SW 1271 (cell line): ENCODE measurements at places on chromosomes 7 and 10.

GRCh38 chr10:121157998-121158397 is 306.8 kb downstream of the WDR11 start:
- no peak for DNase-seq

GRCh38 chr7:27872356-27873275 is 132.7 kb downstream of the TAX1BP1 start:
- DNase-seq, result no peak

- DNase-seq, result no peak
Observed at GRCh38 chr7:108157606-108158335, 27.6 kb upstream of the LAMB4 start.

DNA sequence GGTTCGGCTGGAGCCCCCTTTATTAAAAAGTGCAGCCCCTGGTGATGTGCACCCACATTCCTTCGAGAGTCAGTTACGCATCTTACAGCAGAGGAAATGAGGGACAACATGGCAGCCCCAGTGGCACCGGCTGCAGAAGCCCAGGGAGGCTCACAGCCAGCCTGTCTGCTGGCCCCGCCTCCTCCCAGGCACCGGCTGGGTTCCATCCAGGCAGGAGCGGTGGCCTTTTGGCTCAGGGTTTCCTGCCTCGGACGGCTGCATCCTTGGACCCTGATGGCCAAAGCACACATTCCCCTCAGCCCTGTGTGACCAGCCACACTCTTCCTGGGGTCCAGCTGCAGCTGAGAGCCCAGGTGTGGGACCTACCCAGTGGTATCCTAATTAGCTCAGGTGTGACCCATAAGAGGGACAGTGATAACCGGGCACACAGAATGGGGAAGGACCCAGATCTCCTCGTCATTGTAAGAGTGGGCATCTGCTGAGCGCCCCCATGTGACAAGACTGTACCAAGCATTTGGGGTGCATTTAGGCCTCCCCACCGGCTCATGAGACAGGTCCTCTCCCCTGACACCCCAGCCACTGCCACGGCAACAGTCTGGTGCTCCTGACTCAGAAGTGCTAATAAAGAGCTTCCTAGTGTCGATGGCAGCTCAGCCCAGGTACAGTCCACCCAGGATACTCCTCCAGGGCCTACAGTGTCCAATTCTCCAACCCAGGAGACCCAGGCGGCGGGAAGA is 63.3 kb upstream of the CHST15 start:
- DNase-seq, result no peak

- peak; percentile 61 for DNase-seq
Observed at GRCh38 chr7:32891043-32891799, at the start of gene KBTBD2. TSS of gene KBTBD2 (minus strand) at chr7:32891760. CDS start at chr7:32879604, 12,156 bp downstream.

DNA sequence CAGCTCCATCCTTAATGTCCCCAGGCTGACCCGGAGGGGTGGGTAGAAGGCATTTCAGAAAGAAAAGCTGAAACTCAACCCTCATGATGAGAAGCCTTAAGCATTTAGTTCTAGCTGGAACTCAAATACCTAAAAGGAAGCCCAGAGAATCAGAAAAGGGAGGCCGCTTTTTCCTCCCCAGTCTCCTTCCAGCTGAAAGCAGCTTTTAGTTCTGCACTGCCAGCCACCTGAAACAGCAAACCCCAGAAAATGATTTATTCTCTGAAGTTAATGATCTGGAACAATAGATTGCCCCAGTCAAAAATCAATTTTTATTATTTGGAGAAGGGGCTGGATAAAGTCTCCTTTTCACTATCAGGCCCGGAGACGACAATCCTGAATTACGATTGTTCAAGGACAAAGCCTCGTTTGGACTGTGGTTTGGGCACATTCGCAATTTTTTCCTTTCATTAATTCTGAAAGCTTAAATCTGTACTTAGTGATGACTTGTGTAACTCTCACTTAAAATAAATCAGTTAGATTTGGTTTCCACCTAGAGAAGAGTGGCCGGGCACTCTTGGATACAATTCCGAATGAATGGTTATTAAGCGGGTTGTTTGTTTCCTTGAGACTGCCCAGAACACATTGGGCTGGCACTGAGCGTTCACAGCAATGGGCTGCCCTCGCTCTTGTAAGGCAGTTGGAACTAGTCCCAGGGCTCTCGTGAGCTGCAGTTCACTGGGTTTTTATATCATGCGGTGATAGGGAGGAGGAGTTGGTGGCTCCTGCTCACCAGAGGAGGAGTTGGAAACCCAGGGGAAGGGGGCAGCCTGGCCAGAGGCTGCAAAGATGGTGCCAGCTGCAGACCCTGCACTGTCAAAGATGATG is 262.2 kb downstream of the CCSER2 start:
- DNase-seq, result no peak

- peak; percentile 8 for DNase-seq
Observed at GRCh38 chr10:124092860-124093773, at the start of gene CHST15. TSS of gene CHST15 (minus strand) at chr10:124093598. CDS start at chr10:124046212, 47,386 bp downstream.

GRCh38 chr7:121019018-121019417 is 30.5 kb downstream of the CPED1 start:
- no peak for DNase-seq

DNA sequence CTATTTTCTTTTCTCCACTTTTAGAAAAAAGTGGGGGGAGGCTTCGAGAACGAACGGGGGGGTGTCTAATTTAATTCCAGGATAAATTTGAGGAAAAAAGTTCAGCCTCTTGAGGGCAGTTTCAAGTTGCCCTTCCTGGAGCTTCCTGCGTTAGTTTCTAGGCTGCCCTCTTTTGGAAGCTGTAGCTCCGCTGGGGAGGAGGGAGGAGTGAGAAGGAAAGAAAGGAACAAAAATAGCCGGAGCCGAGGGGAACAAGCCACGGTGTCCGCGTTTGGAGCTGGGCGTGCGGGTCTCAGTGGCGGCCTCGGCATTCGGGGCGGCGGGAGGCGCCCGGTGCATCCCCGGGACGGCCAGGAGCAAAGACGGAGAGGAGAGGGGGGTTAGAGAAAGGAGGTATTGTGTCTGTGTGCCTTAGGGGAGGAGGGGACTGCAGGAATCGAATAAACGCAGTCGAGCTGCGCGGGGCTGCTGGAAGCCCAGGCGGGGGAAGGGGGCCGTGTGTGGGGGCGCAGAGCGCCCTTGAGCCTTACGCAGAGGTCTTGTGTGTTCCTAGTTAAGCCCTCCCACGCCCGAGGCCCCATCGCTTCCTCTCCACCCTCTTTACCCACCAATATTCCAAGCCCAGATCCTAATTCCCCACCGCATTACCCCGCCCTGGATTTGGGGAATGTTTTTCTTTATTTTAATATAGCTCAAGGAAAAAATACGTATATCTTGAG is 2.0 kb upstream of the TNRC18 start:
- peak; percentile 76 for DNase-seq

DNA sequence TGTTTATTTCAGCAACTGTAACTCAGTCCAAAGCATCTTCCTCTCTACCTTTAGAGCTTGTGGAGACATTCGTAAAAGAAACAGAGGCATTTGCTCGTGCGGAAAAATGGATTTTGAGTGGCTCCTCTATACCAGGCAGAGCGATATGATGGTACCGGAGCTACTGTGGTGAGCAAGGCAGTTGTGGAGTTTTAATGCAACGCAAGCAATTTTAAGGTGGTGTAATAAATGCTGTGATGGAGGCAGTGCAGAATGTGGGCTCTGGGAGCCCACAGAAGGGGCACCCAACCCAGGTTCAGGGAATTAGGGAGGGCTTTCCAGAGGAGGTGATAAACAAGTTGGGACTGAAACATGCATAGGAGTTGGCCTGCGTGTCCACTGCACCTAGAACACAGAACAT is 149.5 kb downstream of the CDH23 start:
- DNase-seq, result no peak

DNA sequence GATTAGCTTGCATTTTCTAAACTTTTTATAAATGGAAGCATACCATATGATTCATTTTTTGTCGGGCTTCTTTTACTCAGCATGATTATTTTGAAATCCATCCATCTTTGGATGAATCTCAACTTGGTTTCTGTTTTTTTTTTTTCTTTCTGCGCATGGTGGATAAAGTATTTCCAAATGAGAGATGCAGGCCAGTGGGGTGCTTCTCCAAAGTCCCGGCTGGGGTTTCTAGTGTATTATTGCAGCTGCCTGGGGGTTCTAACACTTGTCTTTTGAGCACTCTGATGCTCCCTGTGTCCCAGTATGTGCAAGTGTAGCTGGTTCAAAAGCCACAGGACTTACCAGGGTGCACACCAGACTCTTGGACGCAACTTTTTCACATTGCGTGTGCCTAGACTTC is 70.9 kb upstream of the LOXL4 start:
- DNase-seq, result no peak

DNA sequence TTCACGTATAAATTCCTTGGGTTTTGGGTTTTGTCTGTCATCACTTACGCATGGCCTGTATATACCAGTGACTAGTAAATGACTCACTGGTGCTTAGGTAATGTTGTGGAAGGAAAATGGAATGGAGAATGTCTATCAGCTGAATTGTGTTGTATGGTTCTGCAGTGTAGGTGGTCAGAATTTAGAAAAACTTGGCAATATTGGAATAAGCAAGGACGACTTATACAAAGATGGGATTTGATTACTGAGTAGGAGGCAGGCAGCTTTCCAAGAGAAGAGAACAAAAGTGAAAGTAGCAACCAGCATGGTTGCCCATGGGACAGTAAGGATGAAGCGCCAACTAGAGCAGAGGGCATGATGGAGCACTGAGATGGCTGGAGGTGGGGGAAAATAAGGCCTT is 168.6 kb upstream of the CSTF2T start:
- no peak for DNase-seq

- DNase-seq, result no peak
Observed at GRCh38 chr10:1158066-1158465, 101.9 kb downstream of the WDR37 start.

GRCh38 chr7:24905996-24906770 is 73.8 kb downstream of the OSBPL3 start:
- DNase-seq, result peak; percentile 12

- DNase-seq, result no peak
Observed at GRCh38 chr10:34288634-34289033, 526.5 kb downstream of the PARD3 start.

DNA sequence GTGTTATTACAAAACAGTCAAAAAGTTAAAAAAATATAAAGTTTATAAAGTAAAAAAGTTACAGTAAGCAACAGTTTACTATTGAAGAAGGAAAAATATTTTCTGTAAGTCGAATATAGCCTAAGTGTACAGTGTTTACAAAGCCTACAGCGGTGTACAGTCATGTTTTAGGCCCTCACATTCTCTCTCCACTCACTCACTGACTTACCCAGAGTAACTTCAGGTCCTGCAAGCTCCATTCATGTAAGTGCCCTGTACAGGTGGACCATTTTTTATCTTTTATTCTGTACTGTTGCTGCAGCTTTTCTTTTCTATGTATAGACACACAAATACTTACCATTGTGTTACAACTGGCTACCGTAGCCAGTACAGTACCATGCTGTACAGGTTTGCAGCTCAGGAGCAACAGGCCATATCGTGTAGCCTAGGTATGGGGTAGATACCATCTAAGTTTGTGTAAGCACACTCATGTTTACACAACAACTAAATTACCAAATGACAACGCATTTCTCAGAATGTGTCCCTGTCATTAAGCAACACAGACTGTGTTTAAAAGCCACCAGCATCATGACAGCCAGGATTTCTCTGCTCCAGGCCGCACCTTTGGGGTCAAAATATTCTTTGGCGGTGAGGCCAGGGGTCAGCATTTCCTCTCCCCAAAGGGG is 67.2 kb downstream of the DLG5 start:
- no peak for DNase-seq
